ENCODE measurements at places on chromosomes 7 and 10. TPM values are rescaled to one million over a fixed set of nuclear protein-coding genes. Genes with fewer than 3 reads are reported as not detected.

DNA sequence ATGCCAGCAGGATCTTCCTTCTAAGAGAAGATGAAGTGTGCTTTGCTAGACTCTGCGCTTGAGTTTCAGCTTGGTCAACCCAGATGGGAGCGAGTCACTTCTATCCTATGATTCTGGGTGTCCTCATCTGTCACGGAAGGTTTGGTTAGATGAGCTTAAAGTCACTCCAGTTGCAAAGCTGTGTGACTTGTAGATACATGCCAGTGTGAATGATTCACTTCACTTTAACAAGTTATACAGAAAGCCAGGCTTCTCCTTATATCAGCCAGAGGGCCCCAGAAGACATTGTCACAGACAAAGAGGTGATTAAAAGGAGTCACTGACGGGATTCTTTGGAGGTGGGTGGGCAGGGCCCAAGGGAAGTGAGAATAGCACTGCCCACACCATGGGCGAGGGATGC lies 122.6 kb upstream of the PFKP start:
- no peaks in the 10 kb centered on the region for H3K36me3 ChIP-seq
- H3K27ac ChIP-seq, result no peak overlapping the region

Gene TUBB8
- total RNA-seq, result not detected

DNA sequence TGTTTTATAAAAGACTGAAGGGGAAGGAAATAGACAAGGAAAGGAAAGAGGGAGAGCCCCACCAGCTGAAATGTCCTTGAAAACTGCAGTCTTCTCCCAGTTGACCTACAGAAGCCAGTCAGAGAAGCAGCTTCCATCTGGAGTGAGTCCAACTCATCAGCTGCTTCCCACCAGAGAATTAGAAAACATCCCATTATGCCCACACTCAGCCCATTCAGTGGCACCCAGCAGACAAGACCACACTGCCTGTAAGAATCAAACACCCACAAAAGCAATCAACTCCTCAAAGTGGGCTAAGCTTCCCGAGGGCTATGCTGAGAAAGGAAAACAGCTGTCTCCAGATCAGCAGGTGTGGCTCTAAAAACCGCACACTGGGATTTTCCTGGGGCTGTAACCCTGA lies 29.6 kb upstream of the TMEM213 start:
- H3K27ac ChIP-seq, result no peak overlapping the region
- no peaks in the 10 kb centered on the region for H3K27me3 ChIP-seq
- no peak for DNase-seq
- H3K4me3 ChIP-seq, result no peak overlapping the region

DNA sequence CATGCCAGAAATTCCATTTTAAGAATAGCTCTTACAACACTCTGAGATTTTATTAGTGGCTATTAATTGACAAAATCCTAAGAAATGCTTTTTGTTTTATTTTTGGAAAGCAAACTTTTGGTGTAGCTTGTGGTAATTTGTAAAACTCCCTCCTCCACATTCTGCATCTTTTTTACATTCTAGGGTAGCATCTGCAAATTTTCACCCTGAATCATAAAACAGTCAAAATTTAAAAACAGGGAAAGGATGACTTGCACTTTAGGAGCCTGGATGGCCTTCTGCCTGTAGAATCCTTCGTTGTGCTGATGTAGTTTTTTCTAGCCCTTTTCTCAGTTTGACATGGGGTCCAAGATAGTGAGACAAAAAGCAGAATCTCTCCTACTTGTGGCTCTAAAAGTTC lies 316.1 kb downstream of the ADRA2A start:
- H3K4me1 ChIP-seq, result no peaks in the 10 kb centered on the region
- no peak overlapping the region for H3K27ac ChIP-seq
- H3K36me3 ChIP-seq, result no peaks in the 10 kb centered on the region
- no peak overlapping the region for H3K4me3 ChIP-seq
- no peaks in the 10 kb centered on the region for H3K27me3 ChIP-seq
- no peak for DNase-seq

DNA sequence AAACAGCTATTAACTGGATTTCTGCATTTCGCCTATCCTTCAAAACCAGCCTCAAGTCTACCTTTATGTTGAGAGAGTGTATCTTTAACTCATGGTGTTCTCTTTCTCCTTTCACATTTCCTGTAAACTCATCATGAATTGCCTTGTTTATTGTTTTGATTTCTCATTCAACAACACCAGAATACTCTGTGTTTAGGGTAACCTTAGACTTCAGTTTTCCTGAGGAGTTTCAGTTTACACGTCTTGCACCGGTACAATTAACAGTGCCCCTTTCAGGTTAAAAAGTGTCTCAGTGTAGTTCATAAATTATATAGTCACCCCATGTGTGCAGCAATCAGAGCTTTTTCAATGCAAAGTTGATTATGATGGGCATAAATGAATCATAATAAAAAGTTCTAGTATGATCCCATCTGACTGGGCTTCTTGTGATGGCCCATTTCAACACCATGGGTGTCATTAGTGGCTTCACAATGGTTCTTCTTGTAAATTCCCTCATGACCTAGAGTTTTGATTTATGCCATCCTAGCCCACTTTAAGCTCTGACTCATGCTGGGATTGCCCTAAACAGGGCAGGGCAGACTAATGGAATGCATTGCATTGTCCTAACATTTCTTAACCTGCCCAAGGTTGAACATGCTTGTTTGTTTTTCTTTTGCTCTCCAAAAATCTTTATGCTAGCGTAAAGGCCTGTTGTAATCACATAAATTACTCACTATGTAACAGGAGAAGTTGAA lies 22.0 kb downstream of the ITGB8 start:
- DNase-seq, result peak; percentile 97
- H3K4me3 ChIP-seq, result peak overlapping the region; percentile 45
- peaks cover 46% of the 10 kb centered on the region for H3K4me1 ChIP-seq
- peak overlapping the region; percentile 95 for H3K27ac ChIP-seq
- H3K36me3 ChIP-seq, result no peaks in the 10 kb centered on the region
